Fibroblast of skin of scalp (primary cell): ENCODE measurements at places on chromosomes 3 and 15.

- no peak for DNase-seq
Measured at GRCh38 chr15:28185148-28185895, 86.2 kb upstream of the OCA2 start.

- no peak for DNase-seq
Measured at GRCh38 chr3:99845331-99845730, 27.7 kb downstream of the CMSS1 start.

DNA sequence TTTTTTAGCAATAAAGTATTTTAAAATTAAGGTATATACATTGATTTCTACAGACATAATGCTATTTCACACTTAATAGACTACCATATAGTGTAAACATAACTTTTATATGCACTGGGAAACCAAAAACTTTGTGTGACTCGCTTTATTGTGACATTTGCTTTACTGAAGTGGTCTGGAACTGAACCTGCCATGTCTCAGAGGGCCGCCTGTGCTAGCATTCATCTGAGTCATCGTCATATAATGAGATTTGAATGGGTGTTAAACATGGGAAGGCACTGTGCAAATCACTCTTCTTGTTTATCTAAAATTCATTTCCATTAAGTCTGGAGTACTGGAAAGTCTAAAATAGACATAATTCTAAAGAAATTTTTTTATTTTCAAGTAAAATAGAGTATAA lies 12.9 kb downstream of the EIF2AK4 start:
- DNase-seq, result peak; percentile 66

GRCh38 chr15:82650046-82650670 lies 3.0 kb upstream of the CPEB1 start:
- DNase-seq, result no peak

- peak; percentile 87 for DNase-seq
Measured at GRCh38 chr15:42890161-42890913, 30.2 kb downstream of the TTBK2 start.

GRCh38 chr15:85155857-85156256 lies 174.2 kb downstream of the PDE8A start:
- no peak for DNase-seq

DNA sequence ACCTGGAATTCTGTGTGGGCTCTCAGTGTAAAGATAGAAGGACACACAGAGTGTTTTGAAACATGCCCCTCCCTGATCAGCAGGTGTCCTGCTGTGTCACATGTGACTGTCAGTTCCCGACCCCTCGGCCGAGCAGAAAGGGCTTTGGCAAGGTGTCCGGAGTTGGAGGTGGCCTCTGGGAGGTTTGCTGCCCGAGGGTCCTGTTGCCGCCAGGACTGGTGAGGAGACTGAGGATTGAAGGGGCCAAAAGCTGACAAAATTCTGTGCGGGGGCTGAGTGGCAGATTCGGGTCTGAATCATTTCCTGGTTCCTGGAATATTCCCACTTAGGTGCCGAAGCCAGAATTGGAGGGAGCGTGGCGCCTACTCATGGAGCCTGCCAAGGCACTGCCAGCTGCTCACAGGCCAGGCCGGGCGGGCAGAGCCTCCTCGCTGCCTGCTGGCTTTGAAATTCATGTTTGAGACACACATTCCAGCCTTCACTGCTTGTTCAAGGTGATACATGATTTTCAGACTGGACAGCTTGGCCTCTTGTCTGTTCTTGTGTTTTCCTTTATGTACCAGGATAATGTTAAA lies 83.8 kb downstream of the APBA2 start:
- no peak for DNase-seq

DNA sequence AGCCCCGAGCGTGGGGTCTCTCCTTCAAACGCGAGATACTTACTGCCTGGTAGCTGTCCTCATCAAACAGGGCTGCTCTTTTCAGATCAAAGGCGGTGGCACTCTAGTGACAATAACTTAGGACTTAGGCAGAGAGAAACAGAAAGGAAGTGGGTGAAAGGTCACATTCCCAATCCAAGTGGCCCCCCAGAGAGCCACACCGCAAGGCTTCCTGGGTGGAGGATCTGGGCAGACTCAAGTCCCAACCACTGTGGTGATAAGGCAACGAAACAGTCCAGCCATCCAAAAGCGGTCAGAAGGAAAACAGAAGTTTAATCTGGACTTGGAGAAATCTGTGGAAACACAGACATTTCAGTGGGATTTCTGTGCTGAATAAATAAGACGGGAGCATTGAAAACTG lies 227.2 kb downstream of the ADAMTS17 start:
- DNase-seq, result peak; percentile 58

DNA sequence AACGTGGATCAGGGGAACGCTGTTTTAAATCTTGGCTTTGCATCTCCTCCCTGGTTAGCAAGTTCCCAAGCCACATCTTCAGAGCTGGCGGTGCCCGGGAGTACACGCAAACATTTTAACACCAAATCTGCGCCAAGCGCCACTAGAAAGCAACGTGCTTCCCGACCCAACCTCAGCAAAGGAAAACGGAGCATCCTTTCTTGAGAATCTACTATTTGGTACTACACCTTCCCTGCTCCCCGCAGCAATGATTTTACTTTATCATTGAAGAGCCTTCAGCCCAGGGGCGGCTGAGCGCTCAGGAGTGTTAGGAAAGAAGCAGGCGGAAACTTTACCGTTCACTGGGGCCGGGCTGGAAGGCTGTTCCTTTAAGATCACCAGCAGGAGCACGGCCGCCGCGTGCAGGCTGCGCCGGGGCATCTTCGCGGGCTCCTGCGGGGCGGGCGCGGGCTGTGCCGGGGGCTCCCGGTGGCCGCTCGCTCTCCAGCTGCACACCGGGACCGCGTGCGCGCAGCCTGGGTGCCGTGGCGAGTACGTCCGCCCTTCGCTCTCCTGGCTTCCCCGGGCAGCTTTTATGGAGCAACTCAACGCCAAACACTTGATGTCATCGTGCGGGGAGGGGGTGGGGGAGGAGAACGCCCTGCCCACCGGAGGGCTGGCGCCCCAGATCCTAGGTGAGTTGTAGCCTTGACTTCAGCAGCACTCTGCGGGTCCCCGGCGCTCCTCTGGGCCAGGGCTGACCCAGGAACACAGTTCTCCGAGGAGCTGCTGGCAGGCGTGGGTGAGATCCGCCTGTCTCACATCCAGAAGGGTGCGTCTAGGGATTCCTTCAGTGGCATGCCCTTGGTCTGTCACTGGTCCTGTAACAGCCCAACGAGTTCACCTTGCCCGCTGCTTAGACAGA lies at the start of gene CA12:
TSS of gene CA12 (minus strand) at position 546 of the 904 bp plus-strand sequence. CDS start at position 420, 126 bp downstream.
- peak; percentile 53 for DNase-seq

DNA sequence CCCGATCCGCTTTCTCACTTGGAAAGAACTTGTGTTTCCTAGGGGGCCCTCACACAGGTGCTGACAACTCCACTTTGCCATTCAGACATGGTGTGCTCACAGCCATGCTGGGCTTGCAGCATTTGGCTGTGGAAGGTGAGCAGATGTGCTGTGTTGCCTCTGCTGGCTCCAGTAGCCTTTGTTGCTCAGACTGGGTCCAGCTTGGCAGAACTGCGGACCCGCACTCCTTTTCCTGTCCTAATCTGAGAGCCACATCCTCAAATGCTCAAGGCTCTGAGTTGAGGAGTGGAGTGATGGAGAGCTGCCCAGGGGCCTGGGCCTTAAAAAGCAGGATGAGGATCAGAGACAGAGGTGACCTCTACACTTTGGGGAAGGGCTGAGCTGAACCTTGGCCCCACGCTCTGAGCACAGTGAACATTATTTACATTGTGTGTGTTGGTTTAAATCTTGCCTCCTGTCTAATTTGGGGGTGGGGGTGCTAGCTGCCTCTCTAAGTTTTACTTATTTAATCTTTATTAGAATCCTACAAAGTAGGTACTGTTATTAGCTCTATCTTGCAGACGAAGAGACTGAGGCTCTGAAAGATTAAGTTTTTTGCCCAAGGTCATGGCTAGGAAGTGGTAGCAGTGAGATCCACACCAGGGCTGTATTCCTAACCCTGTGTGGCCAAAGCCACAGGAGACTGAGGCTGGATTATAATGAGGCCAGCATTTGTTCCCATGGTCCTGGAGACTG lies 17.2 kb downstream of the ACOX2 start:
- no peak for DNase-seq

DNA sequence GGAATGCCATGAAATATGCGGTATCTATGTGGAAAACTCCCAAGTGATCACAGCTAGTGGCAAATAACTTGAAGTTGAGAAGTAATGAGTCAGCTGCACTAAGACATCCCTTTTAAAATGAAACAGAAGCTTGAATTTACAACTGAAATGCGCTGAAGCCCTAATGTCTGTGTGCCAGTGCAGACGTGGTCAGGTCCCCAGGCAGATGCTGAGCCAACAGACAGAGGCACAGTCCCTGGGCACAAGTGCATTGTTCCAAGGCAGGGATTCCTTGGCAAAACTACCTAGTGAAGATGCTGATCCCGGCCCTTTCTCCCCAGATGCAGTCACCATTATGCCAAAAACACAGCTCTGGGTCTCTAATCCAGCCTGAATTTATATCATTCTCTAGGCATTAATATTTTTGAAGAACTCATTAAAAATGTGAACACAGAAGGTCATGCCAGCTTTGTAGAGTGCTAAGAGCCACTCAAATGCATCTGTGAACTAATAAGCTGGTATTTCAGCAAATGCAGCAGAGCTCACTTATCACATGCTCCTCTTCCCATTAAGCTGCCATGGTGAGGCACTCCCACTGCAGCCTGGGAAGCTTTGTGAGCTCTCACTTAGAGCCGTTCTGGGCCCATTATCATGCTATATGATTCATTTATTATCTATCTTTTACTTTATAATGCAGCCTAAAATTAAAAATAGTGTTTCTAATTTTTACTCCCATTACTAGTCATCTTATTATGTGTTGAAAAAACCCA lies 200.1 kb downstream of the GABRB3 start:
- DNase-seq, result peak; percentile 2

DNA sequence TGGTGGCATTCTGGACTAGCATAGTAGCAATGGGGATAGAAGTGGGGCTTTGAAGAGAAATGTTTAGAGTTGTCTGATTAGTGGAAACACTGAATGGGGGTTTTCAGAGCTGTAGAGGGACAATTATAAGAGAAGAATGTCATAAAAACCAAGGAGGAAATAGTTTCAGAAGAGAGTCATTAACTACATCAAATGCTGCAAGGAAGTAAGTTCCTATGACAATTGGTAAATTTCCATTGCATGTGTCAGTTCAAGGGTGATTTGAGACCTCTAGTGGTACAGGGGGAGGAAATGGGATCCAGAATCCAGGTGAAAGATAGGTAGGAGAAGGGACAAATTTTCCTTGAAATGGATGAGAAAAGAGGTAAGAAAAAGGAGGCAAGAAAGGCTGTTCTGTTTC lies 68.3 kb upstream of the TBC1D5 start:
- peak; percentile 77 for DNase-seq

DNA sequence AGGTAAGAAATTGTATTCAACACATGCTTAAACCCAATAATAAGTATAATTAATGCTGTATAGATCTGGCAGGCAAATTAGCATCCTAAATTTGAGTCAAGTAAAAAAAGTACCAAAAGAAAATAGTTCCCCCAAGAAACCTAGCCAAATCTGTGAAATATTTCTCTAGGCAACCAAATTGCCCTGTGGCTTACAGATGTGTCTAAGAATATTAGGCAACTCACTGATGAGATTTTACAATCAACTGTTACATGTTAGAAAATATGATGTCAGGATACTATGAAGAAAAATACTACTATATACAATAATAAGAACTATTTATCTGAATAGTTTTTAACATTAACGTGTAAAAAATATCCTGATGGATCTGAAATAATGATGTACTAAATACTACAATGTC lies 397.1 kb downstream of the TIGIT start:
- DNase-seq, result no peak

- peak; percentile 92 for DNase-seq
Measured at GRCh38 chr15:48634893-48635292, 10.6 kb downstream of the FBN1 start.

DNA sequence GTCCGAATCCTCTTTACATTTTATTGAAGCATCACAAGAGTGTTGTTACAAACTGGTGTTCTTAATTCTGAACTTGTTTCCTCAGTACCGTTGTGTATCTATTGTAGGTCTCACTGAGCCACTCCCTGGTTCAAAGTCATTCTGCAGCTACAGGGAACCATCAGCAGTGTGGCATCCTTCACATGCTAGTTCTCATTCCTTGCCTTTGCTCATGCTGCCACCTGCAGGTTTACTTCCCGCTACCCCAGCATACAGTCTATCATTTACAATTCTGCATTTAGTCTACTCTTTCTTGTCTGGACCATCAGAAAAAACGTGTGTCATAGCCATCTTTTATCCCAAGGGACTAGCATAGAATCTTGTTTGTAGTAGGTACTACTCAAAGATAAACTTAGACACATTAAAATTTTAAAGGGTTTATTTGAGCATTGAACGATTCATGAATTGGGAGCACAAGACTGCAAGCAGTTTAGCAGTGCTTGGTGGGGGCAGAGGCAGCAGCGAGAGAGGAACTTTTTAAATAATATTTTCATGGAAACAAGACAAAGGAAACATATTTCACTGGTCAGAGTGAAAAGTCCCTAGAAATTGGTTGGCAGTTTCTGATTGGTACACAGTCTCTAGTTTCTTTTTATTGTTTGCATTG lies 402.1 kb downstream of the CADM2 start:
- DNase-seq, result peak; percentile 29

DNA sequence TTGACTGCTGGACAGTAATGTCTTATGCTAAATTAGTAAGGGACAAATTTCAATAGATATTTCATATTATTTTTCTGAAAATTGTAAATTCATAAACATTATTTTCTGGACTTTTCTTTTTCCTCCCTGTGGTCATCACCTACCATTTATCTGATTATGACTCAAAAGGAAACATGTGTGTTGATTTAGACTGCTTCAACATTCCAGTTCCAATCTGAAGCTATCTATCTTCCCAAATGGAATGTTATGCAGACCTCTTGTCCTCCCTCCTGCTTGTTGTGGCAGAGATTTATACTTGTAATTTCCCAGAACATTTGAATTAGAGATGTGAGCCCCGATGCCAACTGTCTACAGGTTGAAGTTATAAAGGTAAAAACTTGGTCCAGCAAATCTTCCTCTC lies 803.4 kb downstream of the TUSC7 start:
- peak; percentile 36 for DNase-seq

- no peak for DNase-seq
Measured at GRCh38 chr3:13039213-13039896, 33.9 kb downstream of the IQSEC1 start.

- peak; percentile 94 for DNase-seq
Measured at GRCh38 chr3:65713016-65713415, 325.7 kb downstream of the MAGI1 start.

- DNase-seq, result no peak
Measured at GRCh38 chr15:47991357-47991756, 129.4 kb upstream of the SLC24A5 start.

- no peak for DNase-seq
Measured at GRCh38 chr3:168416446-168416845, 320.7 kb upstream of the GOLIM4 start.
